ENCODE measurements at places on chromosomes 6 and 20.

DNA sequence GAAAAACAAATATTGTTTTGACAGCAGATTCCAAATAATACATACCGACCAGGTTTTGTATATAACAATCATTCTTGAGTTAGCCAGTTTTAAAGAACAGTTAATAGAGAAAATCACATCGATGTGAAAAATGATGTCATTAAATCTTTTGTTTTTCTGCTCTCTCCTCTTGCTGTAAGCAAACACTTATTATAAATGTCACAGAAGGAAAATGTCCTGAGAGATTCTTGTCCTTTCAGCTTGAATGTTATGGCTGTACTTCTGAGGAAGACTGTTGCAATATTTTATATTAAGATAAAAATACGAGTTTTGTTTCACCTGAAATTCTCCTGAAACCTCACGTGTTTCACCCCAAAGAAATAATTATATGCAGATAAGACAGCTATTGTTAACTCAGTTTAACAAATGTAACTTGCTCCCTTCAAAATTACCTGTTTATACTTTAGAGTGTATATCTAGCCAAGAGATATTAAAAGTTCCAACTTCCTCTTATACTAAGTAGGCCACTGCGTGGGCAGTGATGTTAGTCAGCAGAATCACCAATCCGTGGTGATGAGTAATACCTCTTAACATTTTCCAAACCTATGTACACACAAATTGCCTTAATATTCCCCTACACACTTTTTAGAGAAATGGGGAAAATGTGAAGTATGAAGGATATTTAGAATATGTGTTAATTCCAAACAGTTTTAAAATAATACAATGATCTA lies 1111.4 kb upstream of the CITED2 start:
- no peak for DNase-seq

DNA sequence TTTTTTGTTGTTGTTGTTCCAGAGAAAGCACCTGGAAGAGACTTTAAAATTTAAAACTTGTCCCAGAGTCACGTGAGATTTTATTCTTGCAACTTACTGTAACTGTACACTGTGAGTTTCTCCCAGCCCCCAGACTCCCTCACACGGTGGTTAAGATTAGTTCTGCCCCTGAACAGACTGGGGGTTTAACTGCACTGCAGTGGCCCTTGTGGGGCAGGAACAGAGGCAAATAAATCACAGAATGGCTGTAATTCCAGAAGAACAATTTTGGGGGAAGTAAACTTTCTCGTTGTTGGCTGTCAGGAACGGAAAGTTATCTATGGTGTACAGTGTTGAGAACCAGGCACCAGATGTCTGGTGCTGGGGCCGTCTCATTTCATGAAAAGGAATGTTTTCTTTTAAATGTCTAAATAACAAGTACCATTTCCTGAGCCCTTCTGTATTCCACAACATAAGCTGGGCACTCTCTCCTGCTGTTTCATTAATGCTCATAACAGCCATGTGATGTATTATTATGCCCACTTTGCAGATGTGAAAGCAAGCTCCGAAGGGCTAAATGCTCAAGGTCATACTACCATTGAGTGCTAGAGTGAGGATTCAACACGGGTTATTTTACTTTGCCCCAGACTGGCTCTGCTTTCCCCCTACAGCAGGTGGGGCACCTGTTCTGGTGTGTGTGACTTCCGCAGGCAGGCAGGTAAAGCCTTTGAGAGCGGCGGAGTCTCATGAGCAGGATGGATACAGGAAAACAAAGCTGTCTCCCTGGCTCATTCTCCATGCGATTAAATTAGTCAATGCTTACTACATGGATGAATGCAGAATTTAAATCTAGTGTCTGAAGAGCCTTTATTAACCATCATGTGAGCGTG lies 30.5 kb downstream of the CNKSR3 start:
- no peak for DNase-seq

DNA sequence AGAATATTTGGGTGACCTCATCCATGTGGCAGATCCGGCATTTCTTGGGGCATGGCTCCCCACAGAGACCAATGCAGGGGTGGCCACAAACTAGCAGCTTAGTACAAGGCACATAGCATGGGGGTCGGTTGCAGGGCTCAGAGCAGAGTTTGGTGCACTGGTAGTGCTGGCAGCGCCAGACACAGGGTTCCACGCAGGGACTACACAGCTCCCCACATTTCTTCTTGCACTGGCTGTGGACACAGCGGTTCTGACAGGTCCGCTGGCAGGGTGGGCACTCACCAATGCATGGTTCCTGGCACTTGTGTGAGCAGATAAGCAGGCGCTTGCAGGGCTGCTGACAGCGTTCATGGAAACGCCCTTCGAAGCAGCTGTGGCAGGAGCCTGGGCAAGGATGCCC lies 29.1 kb downstream of the DDX27 start:
- no peak for DNase-seq

DNA sequence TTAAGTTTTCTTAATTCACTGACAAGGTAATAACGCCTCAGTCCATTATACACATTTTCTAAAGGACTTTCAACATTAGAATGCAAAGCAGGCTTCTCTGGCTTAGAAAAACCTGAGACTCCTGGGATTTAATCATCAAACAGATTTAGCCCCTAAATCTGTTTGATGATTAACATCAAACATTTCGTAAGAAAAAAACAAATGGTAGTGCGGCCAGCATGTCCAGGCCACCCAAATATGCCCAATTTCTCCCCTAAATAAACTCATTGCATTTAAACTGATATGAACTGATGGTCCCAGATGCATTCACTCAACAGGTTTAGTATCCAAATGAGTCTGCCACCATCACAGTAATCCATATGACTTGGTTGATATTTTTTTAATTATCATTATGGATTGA lies 6.2 kb downstream of the TMEM74B start:
- no peak for DNase-seq

- no peak for DNase-seq
Observed at GRCh38 chr20:58421497-58421850, 32.4 kb downstream of the VAPB start.

GRCh38 chr6:49849213-49849907 lies 17.0 kb downstream of the CRISP1 start:
- DNase-seq: no peak

- no peak for DNase-seq
Observed at GRCh38 chr20:61814244-61814643, 251.4 kb downstream of the TAF4 start.

GRCh38 chr6:30044630-30045029 lies 16.4 kb upstream of the POLR1H start:
- DNase-seq: no peak

DNA sequence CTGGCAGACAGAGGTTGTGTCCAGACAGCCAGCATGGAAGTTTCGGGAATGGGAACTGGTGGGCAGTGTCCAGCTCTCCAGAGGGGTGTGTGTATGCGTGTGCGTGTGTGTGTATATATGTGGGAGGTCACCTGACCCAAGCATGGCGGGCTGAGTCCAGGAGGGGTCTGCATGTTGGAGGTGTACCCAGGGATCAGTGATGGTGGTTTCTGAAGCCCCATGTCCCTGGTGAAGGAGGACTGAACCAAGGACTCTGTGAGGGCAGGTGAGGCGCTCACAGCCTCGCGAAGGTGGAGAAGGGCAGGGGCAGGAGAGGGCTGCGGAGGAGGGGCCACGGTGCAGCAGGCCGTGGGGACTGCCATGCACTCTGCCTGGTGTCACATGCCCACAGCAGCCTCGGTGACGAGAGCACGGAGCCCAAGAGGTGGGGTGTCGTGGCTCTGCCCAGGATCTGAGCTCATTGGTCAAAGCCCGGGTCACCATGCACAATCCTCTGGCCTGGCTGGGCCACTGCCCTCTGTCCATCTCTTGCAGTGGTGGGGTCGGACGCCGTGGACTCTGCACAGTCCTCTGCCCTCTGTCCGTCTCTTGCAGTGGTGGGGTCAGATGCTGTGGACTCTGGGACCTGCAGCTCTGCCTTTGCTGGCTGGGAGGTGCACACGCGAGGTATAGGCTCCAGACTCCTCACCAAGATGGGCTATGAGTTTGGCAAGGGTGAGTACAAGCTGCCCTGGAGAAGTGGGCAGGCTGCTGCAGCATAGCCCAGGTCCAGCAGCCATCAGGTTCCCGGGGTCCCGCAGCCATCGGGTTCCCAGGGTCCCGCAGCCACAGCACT lies 2.1 kb upstream of the LIME1 start:
- no peak for DNase-seq

GRCh38 chr6:158793432-158793831 lies 25.7 kb downstream of the EZR start:
- DNase-seq: no peak

- DNase-seq: peak; percentile 72
Observed at GRCh38 chr20:43749734-43750294, 23.0 kb upstream of the GTSF1L start.

GRCh38 chr20:21511485-21511849 lies 2.4 kb downstream of the NKX2-2 start:
- no peak for DNase-seq

DNA sequence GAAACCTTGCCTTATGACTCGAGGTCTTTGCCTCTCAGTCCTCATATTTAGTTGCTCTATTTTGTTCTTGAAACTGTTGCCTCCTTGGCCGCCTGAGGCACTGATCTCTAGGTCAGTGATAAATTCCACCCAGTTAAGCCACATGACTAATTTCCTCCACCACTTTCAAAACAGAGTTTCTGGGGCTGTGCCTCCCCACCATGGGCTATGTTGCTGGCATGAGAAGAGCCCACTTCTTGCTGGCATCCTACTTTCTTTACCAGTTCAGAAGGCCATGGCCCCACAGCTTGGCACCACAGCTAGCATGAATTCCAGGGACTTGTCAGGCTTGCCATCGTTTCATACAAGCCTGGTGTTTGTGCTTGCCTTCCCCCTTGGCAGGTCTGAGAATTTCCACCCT lies 361.4 kb upstream of the JAG1 start:
- no peak for DNase-seq
